ENCODE measurements at places on chromosomes 16 and 17.

- DNase-seq, result no peak
Measured at GRCh38 chr16:55915096-55915827, 40.1 kb upstream of the CES5A start.

DNA sequence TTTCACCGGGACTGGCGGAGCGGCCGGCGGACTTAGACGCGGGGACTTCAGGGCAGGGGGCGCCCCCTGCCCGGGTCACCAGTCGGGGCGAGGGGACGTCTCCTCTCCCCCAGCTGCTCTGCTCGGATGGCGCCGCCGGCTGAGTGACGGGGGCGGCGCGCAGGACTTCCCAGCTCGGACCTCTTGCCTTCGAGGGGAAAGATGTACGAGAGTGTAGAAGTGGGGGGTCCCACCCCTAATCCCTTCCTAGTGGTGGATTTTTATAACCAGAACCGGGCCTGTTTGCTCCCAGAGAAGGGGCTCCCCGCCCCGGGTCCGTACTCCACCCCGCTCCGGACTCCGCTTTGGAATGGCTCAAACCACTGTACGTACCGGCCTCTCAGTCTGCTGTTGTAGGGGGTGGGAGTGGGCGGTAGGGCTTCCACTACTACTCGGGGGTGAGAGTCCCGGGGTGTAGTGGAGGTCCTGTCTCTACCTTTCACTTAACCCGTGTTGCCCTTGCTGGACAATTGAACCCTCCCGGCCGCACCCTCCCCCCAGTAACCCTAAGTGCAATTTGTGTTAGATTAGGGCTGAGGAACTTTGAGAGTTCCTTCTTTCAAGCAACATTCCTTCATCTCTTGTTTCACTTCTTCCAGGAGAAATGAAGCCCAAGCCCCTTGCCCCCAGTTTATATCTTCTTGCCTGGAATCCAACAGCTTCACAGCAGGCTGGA, 21.9 kb downstream of the GJD3 start:
- DNase-seq, result no peak

GRCh38 chr17:1830288-1830687, 483 bp downstream of the RPA1 start:
- no peak for DNase-seq

- no peak for DNase-seq
Measured at GRCh38 chr17:80071116-80071841, 30.1 kb upstream of the GAA start.

GRCh38 chr17:73586921-73587602, 57.2 kb downstream of the SDK2 start:
- no peak for DNase-seq

DNA sequence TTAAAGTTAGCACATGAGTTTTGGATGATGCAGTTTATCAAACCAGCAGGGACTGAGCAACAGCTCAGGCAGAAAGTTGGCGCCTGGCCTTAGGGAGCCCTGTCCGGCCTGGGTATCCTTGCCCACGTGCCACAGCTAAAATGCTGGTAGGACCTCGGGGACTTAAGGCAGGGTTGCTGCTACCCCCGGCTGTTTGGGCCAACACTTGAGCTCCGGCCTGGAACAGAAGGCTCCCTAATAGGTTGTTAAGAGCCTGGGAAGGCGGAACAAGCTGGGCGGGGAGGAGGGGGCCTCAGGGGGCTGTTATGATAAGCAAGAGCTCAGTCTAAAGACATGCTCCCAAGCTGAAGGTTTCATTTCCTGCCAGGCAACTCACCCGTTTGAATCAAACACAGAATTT, 39.7 kb downstream of the CUEDC1 start:
- DNase-seq, result no peak

GRCh38 chr16:22888791-22889190, 74.8 kb downstream of the HS3ST2 start:
- no peak for DNase-seq

DNA sequence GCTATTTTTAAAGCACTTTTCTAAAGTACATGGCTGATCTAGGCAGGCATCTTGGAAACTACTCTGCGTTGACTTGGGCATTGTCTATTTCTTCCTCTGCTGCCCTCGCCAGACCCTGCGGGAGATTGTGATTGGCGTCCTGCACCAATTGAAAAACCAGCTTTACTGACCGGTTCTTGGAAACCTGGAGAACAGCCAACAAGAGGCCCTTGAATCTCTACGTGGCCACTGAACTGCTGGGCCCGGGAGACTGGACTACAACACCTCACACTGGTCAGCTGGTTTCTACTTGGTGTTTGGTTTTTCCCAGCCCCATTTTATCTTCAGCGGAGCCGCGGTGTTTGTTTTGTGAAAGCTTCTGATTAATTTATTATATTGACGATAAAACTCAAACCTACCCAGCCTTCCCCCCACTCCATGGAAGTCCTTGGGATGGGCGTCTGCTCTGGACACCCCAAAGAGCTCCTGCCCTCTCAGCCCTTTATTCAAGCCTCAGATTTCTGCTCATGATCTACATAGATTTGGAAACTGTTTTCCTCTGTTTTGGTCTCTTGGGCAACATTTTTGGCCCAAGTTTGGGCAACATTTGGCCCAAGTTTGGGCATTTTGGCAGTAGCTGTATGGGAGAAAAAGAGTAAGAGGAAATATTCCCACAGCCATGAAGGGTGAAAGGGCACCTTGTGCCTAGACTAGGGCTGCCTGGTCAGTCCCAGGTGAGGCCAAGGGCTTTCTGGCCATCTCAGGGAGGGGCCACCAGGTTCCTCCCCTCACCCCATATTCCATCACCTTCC, 4.7 kb downstream of the MLX start:
- DNase-seq, result no peak

- DNase-seq, result no peak
Measured at GRCh38 chr16:15676506-15676905, 26.5 kb downstream of the NDE1 start.
